ENCODE measurements at places on chromosomes 3 and 15. TPM values are rescaled to one million over a fixed set of nuclear protein-coding genes. Genes with fewer than 3 reads are reported as not detected.

GRCh38 chr15:100253640-100254039 lies 88.1 kb downstream of the ADAMTS17 start:
- no peak for DNase-seq

BTLA gene
- polyA plus RNA-seq: not detected

DNA sequence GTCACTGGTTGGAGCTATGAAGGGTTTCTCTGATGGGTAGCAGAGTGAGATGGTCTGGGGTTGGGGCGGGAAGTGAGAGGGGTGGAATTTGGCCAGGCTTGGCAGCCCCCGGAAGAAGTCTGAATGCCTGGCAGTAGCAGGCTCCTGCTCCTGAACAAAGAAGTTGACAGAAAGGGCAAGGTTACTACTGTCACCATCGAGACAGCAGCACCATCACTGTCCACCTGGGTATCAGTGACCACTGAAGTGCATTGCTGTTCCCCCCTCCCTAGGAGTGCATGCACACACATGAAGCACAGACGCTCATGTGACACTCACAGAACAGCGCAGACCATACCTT lies 42.9 kb downstream of the COLQ start:
- no peak for DNase-seq

ISLR gene
- polyA plus RNA-seq: 32.0 TPM

DNA sequence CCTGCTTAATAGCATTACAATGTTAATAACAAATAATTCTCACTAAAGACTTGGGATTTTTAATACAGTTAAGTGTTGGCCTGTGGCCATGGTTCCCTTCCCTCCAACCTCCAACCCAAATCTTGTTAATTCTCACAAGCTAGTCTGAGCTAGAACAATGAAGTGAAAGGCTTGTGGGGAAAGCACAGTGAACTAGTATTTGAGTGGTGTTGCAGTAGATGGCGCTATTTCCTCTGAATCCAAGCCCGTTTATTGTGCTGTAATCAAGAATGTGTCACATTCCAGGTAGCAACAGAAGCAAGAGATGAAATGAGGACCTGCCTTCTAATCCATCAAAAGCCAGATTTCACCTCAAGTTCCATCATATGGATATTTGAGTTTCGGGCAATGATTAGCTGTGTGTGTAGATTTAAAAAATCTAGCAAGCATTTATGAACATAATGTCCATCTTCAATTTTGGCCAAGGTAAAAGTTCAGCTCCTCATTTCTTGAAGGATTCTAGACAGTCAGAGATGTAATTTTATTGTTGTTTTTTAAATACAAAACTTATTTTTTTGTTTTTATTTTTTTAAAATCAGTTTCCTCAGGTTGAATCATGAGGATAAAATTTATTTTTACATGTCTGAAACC lies 160.7 kb downstream of the SQOR start:
- peak; percentile 81 for DNase-seq

ANKRD63 gene
- 1.2 TPM for polyA plus RNA-seq

GRCh38 chr15:80856400-80856799 lies 77.2 kb downstream of the CEMIP start:
- no peak for DNase-seq

ZNF774 gene
- polyA plus RNA-seq: 2.3 TPM

LRRC49 gene
- polyA plus RNA-seq: 1.4 TPM

DNA sequence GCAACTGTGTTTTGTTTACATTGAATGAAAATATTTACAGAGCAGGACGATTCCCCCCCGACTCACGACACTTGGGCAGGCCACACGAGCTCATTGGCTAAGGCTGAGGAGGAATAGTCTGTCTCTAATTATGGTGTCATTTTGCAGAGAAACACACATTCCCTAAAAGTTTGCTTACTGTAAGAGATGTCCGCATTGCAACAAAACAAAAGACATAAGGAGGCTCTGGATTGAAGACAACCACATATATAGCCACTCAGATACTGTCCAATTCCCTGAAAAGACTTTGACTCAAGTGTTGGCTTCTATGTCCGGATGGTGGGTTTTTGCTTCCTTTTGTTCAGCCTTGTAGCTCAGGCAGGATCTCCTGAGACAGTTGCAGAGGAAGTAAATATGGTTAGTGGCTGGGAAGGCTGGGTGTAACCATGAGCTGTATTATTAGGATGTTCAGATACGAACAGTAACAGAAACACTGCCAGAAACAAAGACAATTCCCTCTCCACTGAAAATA lies 170.4 kb downstream of the KLHL25 start:
- DNase-seq: no peak

GRCh38 chr3:73848173-73848906 lies 223.6 kb upstream of the PDZRN3 start:
- peak; percentile 66 for DNase-seq

ACOX2 gene
- polyA plus RNA-seq: 30.6 TPM

Data from hepatocyte (in vitro differentiated cells).